Bronchial epithelial cell (primary cell): ENCODE measurements at places on chromosomes 7 and 10. TPM values are rescaled to one million over a fixed set of nuclear protein-coding genes. Genes with fewer than 3 reads are reported as not detected.

The TES gene
- 276 and 348 TPM in 2 replicates for total RNA-seq

The AEBP1 gene
- total RNA-seq: 0.26 TPM in 2 replicates

The PDZD7 gene
- 0.13 and 0.26 TPM in 2 replicates for total RNA-seq

The PTPRN2 gene
- total RNA-seq: 1.1 and 2.8 TPM in 2 replicates

The GPR26 gene
- not detected in 2 replicates for total RNA-seq

The TDRD1 gene
- 1.8 and 2.1 TPM in 2 replicates for total RNA-seq

The CAMK2B gene
- total RNA-seq: 0.13 TPM in 1 of 2 replicates, not detected in the other

The PON3 gene
- 0.64 and 1.3 TPM in 2 replicates for total RNA-seq

The CCDC126 gene
- 11.1 and 12.7 TPM in 2 replicates for total RNA-seq

The UFSP1 gene
- 4.2 and 4.7 TPM in 2 replicates for total RNA-seq

The HDAC9 gene
- 12.1 and 18.9 TPM in 2 replicates for total RNA-seq

The IKZF1 gene
- total RNA-seq: under 0.01 TPM in 1 of 2 replicates, not detected in the other

The MRLN gene
- not detected in 2 replicates for total RNA-seq

The FAM237B gene
- total RNA-seq: not detected in 2 replicates

The PRPS1L1 gene
- total RNA-seq: not detected in 2 replicates

The ITPRID1 gene
- not detected in 2 replicates for total RNA-seq

The FGFR2 gene
- 16.8 and 18.8 TPM in 2 replicates for total RNA-seq

The LIPN gene
- 1.3 TPM in 1 of 2 replicates, not detected in the other for total RNA-seq

The ZNF746 gene
- 15.0 and 16.1 TPM in 2 replicates for total RNA-seq

The GNG11 gene
- total RNA-seq: 0.26 and 0.38 TPM in 2 replicates

The RASSF4 gene
- total RNA-seq: 0.26 and 0.51 TPM in 2 replicates

The GDF2 gene
- total RNA-seq: not detected in 2 replicates

The UCN3 gene
- not detected in 2 replicates for total RNA-seq

The ZNF775 gene
- total RNA-seq: 3.2 and 3.5 TPM in 2 replicates

The CLDN4 gene
- 55.5 and 126 TPM in 2 replicates for total RNA-seq

The BICC1 gene
- 0.13 and 1.1 TPM in 2 replicates for total RNA-seq

The DKK1 gene
- 13.6 and 43.7 TPM in 2 replicates for total RNA-seq

The PWWP2B gene
- total RNA-seq: 39.4 and 40.0 TPM in 2 replicates
